G401 (cell line): ENCODE measurements at places on chromosomes 4 and X.
A peak's percentile ranks its signal among the peaks of the same experiment; 100 is the strongest.

- peak; percentile 5 for DNase-seq
Measured at GRCh38 chr4:180280726-180281297, 1962.4 kb upstream of the TENM3 start.

GRCh38 chr4:101174679-101175345 is 172.5 kb downstream of the PPP3CA start:
- DNase-seq = no peak

GRCh38 chrX:48468247-48468671 is 1.8 kb downstream of the SLC38A5 start:
- no peak for DNase-seq

DNA sequence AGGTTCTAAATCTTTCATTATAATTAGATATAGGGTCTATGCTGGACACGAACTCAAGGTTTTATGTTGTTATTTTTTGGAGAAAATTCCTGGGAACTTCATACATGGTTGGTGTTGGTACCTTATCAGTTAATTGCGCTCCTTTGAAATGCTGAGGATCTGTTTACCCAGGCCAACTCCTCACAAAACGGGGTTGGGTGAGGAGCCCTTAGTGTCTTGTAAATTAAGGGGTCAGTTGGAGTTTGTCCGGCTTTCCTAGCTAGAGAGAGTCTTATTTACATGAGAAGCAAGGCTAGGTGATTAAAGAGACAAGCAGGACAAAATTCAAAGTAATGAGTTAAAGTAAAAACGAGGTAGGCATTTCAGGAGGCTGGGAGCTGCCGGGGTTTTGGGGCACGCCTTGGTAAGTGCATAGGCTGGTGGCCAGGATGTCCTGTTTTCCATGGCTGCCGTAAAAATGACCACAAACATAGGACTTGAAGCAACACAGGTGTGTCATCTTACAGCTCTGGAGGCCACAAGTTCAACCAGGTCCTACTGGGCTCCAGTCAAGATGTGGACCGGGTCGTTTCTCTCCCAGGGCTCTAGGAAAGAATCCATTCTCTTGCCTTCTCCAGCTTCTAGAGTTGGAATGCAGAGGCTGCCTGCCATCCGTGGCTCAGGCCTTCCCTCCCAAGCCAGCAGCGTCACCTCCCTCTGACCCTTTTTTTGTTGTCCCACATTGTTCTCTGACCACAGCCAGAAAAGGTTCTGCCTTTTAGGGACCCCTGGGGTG is 19.8 kb downstream of the PSAPL1 start:
- no peak for DNase-seq

DNA sequence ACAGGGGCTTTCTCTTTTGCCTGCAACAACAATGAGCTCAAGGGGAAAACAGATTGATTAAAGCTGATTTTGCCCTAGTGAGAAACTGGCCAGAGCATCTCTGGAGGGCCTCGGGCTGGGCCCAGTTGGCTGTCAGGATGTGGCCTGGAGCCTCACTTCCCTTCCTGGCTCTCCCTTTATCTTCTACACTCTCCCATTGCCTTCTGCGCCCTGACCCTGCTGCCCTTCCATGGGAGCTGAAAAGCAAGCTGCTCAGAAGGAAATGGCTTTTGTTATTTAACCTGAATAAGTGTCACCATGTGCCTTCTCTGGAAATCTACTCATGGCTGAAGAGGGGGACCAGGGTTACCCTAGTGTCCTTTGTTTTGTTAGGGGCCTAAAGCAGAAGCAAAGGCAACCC is 43.8 kb downstream of the NHSL2 start:
- no peak for DNase-seq

- no peak for DNase-seq
Measured at GRCh38 chr4:170374770-170375169, 285.0 kb upstream of the AADAT start.

GRCh38 chr4:94451051-94451694 is 569 bp upstream of the PDLIM5 start:
- DNase-seq = no peak

DNA sequence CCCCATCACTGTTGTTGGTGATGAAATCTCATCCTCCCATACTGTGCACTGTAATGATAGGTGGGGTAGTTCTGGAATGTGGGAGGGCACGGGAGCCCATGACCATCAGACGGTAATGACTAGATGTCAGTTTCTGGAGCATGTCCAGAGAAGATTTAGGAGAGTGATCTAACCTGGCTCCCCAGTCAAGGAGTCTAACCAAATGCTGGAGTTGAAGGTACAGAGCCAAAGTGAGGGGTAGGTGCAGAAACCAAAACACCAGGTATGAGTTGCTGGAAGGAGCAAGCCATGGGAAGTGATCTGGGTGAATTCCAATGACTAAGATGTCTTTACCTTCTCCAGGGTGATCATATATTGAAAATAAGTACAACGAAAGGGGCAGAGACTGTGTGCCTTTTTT is 296.9 kb downstream of the INPP4B start:
- DNase-seq = no peak

- DNase-seq = no peak
Measured at GRCh38 chr4:42078184-42078801, 74.2 kb downstream of the BEND4 start.
